ENCODE measurements at places on chromosomes 2 and 18. TPM values are rescaled to one million over a fixed set of nuclear protein-coding genes. Genes with fewer than 3 reads are reported as not detected.

GRCh38 chr2:201432038-201432620 lies 19.1 kb downstream of the TRAK2 start:
- no peak for DNase-seq

Gene GPC1
- 3.0 TPM for total RNA-seq

DNA sequence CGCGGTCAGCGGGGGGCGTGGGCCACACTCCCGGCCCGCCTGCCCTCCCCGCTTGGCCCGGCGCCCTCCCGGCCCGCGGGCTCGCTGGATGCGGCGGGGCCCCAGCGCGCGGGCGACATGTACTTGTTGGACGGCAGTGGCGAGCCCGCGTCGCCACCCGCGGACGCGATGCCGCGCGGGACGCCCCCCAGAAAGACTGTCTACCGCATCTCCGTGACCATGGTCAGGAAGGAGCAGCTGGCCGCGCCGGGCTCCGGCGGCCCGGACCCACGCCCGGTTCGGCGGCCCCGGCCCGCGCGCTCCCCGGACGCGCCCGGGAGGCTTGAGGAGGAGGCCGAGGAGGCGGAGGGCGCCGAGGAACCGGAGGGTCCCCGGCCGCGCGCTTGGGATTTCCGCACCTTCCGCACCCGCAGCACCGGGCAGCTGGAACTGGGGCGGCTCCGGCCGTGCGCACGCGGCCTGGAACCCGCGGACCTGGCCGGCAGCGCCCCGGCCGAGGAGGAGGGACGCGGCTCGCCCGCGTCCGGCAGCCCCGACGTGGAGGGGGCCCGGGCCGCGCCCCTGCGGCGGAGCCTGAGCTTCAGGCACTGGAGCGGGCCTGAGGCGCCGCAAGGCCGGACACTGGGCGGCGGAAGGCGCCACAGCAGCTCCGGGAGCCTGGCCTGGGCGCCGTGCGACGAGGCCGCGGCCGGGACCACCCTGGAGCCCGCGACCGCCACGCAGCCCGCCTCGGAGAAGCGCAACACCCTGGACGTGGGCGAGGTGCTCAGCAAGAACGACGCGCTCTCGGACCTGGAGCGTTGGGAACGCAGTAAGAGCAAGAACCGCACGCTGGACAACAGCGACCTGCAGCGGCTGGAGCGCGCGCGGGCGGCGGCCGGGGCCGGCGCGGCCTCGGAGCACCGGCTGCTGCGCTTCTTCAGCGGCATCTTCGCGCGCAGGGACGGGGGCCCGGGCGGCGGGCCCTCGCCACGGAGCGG lies 176.4 kb downstream of the AGAP1 start:
- DNase-seq = no peak

DNA sequence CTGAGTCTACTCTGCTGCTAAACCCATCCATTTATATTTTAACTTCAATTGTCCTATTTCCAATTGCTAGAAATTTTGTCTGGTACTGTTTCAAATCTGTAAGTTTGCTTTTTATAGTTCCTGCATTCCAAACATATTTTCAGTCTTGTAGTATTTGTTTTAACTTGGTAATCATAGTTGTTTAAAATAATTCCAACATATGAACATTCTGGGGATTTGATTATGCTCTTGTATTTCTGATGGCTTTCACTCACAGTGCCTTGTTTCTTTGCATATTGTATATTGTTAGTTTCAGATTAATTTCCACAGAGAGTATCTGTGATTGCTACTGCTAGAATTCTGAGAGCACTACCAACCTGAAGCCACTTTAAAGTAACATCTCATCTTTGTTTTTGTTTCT lies 202.4 kb downstream of the ETAA1 start:
- DNase-seq = no peak

GRCh38 chr2:85057226-85057962 lies 75.8 kb upstream of the TCF7L1 start:
- no peak for DNase-seq

DNA sequence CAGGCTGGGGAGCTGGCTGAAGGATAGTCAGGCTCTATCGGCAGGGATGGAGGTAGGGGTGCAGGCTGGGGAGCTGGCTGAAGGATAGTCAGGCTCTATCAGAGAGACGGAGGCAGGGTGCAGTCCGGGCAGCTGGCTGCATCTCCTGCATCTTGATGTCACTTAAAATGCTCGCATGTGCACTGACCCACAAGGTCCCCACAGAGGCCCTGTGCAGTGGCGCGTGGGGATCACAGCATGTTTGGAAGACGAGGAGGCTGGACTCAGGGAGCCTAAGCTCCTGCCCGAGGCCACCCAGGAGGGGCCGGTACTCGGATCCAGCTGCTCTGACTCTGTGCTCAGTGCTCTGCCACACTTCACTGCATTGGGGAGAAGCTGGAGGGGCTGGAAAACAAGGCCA lies 189.0 kb upstream of the HDAC4 start:
- DNase-seq = no peak

Gene SATB2
- total RNA-seq = 26.7 TPM

GRCh38 chr2:71613403-71613952 lies 160.1 kb downstream of the DYSF start:
- DNase-seq = no peak

Gene KIF5C
- 22.2 TPM for total RNA-seq

DNA sequence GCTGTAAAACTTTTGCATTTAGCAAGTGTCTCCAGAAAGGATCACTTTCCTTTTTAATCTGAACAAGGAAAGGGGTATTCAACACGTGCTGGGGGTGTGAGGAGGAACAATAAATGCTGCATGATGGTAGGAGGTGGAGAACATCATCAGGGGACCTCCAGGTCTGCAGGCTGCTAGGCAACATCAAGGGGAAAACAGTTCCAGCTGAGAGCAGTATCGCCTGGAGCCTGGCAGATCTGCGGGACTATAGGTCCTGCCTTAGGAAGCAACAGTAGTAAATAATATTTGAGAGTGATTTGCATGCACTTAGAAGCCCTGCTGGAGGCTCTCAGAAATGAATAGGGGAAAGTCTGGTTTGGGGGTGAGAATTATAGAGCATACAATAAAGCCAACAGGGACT lies 175.6 kb downstream of the SUCLG1 start:
- no peak for DNase-seq

DNA sequence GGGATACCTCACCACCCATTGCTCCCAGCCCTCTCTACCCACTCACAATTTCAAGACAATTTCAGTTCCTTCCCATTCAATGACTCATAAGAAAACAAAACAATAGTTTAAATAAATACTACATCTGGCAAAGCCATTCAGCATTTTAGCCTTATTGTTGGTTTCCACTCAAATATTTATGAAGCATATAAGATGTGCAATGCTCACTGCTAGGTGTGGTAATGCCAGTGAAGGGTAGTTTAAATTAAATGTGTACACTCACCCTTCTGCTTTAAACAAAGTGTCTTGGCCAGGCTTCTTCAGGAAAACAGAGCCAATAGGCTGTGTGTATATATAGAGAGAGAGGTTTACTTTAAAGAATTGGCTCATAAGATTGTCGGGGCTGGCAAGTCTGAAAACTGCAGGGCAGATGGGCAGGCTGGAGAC lies 37.0 kb downstream of the INO80C start:
- no peak for DNase-seq

GRCh38 chr2:224008702-224009261 lies 30.3 kb downstream of the SERPINE2 start:
- DNase-seq = no peak

Gene OR6B2
- not detected for total RNA-seq

Gene FBXO41
- total RNA-seq = 52.2 TPM

DNA sequence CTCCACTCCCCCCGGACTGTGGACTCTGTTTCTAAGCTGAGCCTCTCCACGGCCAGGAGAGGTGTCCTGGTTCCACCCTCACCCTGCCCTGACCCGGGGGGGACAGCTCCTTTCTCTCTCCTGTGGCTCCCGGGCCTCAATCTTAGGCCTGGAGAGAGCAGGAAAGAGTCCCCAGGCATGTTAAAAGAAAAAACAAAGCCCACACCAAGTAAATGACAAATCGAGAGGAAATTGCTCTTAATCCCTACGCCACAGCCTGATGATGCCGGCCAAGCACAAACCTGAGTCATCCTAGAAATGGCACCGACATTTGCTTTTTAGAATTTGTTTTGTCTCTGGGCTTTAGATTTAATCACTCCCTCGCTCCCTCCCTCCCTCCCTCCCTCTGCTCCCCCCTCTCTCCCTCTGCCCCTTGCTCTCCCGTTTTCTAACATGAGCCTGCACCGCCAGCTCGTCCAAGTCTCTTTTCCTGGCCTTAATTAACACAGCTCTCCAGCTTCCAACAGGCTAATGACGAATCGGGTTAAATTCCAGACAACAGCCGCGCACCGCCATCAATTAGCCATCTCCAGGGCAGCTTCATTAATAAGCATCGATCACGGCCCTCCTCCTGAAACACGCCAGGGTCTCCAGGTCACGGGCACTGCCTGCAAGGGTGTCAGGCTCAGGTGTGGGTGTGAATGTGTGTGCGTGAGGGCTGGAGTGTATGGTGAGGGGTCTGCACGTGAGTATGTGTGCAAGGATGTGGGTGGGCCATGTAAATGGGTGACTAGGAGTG lies 230.8 kb downstream of the CELF4 start:
- no peak for DNase-seq

Gene OSBPL6
- total RNA-seq = not detected

GRCh38 chr18:77077941-77078689 lies 54.5 kb downstream of the MBP start:
- DNase-seq = no peak

Gene HNMT
- total RNA-seq = not detected

Gene RESP18
- total RNA-seq = not detected

Gene HAAO
- total RNA-seq = not detected

- no peak for DNase-seq
These were observed 50.4 kb downstream of the PKP4 start for GRCh38 chr2:158507141-158507540.

Gene MBD5
- 46.3 TPM for total RNA-seq

Gene FIGN
- total RNA-seq = not detected

GRCh38 chr2:171083451-171083850 lies 77.2 kb downstream of the TLK1 start:
- DNase-seq = no peak

Gene C2orf80
- total RNA-seq = not detected

Gene CDK15
- not detected for total RNA-seq

Gene HRH4
- total RNA-seq = not detected

DNA sequence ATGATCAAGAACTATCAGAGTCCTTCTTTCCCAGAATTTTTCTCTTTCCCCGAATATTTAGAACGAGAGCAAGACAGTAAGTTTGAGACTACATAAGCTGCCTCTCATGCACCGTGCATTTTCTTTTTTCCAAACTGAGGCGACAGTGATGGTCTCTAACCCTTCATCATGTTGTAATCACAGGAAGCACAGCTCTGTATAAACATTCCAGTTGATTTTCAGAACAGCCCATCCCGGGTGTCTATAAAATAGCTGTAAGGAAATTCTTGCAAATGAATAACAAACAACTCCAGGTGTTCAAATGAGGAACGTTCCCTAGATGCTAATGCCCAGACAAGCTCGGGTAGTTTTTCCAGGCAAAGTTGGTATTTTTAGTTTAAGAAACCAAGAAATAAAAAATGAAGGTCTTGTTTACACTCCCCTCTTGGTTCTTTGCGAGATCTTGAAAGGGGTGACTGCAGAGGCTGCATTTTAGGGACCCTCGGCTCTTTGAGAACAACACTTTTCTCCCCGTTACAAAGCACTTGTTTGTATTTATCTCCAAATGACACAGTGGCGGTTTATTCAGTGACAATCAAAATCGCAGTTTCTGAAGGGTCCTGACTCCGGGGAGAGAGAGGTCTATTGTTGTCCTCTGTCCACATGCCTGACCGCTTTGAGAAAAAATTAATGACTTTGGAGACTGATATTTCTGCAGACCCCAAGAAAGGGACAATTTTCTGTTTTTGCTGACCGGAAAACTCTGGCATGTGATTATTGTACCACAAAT lies 101.1 kb upstream of the NCK2 start:
- DNase-seq = no peak

- DNase-seq = no peak
These were observed 228.3 kb upstream of the EPC2 start for GRCh38 chr2:148416248-148416647.

DNA sequence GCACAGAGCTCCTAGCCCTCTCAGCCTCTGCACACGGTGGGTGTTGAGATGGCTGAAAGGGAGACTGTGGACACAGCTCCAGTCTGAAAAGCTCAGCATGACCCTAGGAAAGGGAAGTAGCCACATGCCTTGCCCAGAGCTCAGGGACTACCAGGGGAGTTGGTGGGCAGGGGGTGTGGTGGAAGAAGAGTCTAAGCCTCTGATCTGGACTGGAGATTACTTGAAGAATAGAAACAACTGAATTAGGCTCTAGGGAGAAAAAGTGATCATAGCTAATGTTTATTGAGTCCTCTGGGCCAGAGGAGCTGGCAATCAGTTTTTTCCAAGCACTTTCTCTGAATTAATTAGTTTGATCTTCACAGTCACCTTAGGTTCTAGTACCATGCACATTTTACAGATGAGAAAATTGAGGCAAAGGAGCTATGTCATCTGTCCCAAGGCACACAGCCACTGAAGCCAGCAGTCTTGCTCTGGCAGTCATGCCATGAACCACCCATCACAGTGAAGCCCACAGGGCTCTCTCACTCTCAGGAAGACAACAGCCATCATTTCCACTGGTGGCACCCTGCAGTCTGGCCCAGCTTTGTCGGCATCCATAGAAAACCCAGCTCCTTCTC lies 10.3 kb downstream of the SDC1 start:
- DNase-seq = no peak

GRCh38 chr2:127024769-127025358 lies 82.1 kb downstream of the BIN1 start:
- no peak for DNase-seq

Gene ABI2
- total RNA-seq = 64.6 TPM

DNA sequence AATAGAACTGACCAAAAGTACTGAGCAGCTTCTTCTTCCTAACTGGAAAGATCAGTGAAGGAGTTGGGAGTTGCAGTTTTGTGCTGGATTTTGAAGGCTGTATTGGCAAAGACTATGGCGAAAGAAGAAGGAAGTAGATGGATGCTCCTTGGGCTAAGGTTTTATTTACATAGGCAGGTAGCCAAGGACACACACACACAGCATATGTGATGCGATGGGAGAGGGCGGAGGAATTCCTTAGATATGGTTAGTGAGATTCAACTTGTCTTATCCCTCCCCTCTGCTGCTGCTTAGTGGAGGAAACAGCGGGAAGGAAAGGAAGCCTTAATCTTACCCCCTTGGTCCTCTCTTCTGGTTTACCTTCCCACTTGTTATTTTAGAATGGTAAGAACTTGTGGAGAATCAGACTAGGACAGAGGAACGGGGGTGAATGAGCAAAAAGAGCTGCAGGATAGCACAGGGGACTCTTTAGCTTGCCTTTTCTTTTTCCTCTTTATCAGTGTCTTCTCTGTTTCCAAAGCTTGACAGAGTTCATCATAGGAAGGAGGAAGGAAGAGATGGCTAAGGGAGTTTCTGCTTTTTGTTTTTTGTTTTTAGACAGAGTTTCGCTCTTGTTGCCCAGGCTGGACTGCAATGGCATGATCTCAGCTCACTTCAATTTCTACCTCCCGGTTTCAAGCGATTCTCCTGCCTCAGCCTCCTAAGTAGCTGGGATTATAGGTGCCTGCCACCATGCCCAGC lies 87.9 kb downstream of the OSBPL6 start:
- DNase-seq = no peak

- no peak for DNase-seq
These were observed 324.5 kb upstream of the THUMPD2 start for GRCh38 chr2:40103590-40103989.

Gene GAREM2
- not detected for total RNA-seq

Gene TACR1
- not detected for total RNA-seq

- peak; percentile 34 for DNase-seq
These were observed 47.9 kb downstream of the E2F6 start for GRCh38 chr2:11417946-11418585.

- DNase-seq = no peak
These were observed 15.2 kb downstream of the OTOF start for GRCh38 chr2:26462511-26463243.

- DNase-seq = no peak
These were observed 160.6 kb downstream of the PRKCE start for GRCh38 chr2:45812011-45812500.

Gene EGR4
- total RNA-seq = not detected

Measured in OCI-LY7 (cell line).